ENCODE measurements at places on chromosomes 1 and 21.

DNA sequence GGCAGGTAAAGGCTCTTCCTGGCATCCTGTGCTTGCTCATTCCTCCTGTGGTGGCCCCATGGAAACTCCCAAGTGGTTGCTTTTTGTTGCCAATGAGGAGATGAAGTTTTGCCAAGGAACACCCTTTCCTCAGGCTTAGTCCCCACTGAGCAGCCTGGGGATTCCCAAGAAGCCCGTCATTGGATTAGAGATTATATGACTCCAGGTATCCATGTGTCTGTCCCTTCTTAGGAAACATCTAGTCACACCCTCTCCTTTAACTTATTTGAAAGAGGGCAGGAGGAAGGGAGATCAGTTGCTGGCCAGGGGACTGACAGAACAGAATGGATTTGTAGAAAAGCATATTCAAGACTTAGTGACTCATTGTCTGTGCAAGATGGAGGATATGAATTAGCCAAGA lies 3.8 kb upstream of the LCE3A start:
- DNase-seq = no peak

DNA sequence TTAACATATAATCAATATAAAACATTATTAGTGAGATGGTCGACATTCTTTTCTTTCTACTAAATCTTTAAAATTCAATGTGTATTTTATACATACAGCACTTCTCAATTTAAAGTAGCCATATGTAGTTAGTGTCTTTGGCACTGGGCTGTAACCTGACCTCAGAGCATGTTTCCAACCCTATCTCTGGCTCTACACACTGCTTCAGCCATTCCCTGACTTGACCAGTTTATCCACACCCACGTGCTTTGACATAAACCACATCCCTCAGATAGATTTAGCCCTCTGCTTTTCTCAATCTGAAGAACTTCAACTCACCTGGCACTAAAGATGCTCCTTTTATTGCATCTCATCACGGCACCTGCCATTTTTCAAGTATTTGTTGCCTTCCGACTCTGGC lies 58.3 kb downstream of the RGS2 start:
- no peak for DNase-seq

GRCh38 chr1:5744911-5745799 lies 247.1 kb downstream of the NPHP4 start:
- DNase-seq = peak; percentile 17

DNA sequence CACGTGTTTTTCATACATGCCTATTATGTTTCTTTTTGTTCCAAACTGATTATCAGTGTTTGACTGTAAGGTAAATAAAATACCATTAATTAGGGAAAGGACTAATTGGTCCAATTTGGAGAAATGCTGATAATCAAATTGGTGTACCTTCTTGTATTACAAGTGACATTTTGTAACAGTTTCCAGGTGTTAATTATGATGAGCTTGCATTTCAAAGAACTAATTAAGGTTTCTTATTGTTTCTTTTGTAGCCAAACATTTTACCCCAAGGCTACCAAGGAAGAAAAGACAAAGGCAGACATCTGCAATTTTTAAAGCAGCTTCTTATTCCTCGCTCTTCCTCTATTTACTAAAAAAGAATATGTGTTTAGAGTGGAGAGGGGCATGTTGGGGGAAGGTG lies 88.7 kb upstream of the GRIK1 start:
- DNase-seq = no peak

DNA sequence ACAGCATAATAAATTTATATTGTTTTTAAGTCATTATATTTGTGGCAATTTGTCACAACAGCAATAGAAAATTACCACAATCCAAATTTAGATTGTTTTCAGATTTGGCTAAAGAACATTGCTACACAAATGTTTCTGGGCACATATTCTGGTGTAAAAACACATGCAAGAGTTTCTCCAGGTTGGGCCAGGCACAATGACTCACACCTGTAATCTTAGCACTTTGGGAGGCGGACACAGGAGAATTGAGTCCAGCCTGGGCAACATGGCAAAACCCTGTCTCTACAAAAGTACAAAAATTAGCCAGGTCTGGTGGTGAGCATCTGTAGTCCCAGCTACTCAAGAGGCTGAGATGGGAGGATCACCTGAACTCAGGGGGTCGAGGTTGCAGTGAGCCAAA lies 8.4 kb downstream of the ERO1B start:
- no peak for DNase-seq

DNA sequence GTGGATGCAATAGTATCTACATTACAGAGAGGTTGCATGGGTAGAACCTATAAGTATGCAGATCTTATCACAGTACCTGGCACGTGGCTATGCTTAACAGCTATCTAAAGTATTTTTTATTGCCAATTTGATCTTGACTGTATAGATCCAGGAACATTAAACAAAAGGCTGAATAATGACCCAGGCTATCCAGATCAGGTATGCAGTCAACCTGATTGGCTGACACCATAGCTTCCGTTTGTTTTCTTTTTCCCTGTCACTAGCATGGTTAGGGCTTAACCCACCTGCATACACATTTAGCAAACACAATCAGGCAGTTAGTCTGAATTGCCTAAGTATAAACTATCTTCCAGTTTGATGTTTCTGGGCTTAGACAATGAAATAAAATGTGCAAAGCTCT lies 264.9 kb upstream of the PLXNA2 start:
- no peak for DNase-seq

DNA sequence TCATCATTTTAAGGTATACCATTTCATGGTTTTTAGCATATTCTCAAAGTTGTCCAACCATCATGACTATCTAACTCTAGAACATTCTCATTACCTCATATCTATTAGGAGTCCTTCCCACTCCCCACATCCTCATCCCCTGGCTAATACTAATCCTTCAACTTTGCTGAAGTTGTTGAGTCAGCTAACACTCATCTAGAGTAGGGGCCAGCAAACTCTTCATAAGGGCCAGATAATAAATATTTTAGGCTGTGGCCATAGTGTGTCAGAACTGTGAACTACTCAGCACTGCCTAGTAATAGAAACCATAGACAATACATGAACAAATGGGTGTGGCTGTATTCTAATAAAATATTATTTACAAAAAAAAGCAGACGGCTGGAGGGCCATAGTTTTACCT lies 43.0 kb downstream of the TOR3A start:
- DNase-seq = no peak

GRCh38 chr1:203860396-203861025 lies 888 bp upstream of the SNRPE start:
- no peak for DNase-seq

- DNase-seq = no peak
These were observed 100.4 kb upstream of the BRINP3 start for GRCh38 chr1:190578017-190578416.
